ENCODE measurements at places on chromosomes 7 and 10.

GRCh38 chr10:79136236-79137005 is 67.7 kb downstream of the ZMIZ1 start:
- DNase-seq, result no peak

GRCh38 chr10:69738071-69738470 is 63.6 kb upstream of the COL13A1 start:
- no peak for DNase-seq

GRCh38 chr10:46326066-46326465 is 39.3 kb downstream of the ANTXRL start:
- DNase-seq, result no peak

DNA sequence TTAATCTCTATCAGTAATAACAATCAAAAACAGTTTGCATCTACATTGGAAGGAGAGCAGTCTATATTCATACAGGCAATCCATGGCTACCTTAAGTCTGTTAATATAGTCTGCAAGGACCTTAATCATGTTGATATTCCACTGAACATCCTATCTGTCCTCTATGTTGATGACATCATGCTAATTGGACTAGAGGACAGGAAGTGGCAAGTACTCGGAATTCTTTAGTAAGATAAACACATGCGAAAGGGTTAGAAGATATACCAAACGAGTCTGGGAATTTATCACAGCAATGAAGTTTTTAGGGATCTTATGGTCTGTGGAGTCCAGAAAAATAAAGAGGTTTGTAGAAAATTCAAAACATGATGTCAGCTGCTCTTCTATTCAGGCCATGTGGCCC is 11.3 kb upstream of the SAMD9L start:
- DNase-seq, result no peak

- no peak for DNase-seq
Measured at GRCh38 chr7:120924837-120925236, 25.7 kb upstream of the ING3 start.

DNA sequence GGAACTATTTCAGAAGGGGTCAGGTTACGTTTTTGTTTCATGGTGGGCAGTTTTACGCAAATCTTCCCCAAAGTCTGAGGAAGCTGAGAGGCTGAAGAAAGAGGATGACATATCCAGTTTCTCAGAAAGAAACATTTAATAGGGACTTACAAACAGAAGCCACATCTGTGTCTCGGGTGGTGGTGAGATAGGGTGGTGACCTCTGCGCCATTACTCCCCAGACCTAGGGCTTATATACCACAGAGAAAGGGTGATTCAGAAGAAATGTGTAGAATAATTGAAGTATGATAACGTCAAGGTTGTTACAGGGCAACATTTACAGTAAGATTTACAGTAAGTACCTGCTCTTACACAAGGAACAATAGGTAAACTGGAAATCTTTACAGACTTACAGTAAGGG is 43.0 kb upstream of the RELN start:
- no peak for DNase-seq
